ENCODE measurements at places on chromosomes 11 and 22. TPM values are rescaled to one million over a fixed set of nuclear protein-coding genes. Genes with fewer than 3 reads are reported as not detected.

Gene TBX10
- total RNA-seq: not detected

- peaks cover 10% of the 10 kb centered on the region for H3K4me1 ChIP-seq
- H3K4me3 ChIP-seq: no peak overlapping the region
- no peak for DNase-seq
- no peak overlapping the region for H3K27ac ChIP-seq
- H3K27me3 ChIP-seq: peaks cover 9% of the 10 kb centered on the region
These were observed 4.9 kb downstream of the RAB3IL1 start for GRCh38 chr11:61912530-61912898.

DNA sequence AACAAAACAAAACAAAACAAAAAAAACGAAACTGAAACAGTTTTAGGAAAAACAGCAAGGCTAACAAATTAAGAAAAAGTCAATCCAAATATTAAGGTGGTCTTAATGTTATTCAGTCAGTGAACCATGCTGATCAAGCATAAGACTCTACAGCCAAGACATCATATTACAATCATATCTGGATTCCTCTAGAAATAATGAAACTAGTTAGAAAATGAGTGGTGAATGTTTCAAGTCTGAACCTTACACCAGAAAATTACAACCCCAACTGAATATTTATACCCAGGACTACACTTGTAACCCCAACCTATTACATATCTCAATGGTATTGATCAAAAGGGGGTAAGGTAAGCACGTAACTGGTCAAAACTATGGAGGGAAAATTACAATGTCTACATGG is 48.8 kb downstream of the ACAT1 start:
- no peak overlapping the region for H3K27ac ChIP-seq
- no peaks in the 10 kb centered on the region for H3K4me1 ChIP-seq
- H3K4me3 ChIP-seq: no peak overlapping the region

Gene OR4D5
- total RNA-seq: not detected

Gene MPZL3
- total RNA-seq: 5.7 TPM

- H3K27ac ChIP-seq: no peak overlapping the region
- no peaks in the 10 kb centered on the region for H3K27me3 ChIP-seq
- no peak overlapping the region for H3K4me3 ChIP-seq
These were observed 54.9 kb downstream of the MTNR1B start for GRCh38 chr11:93024369-93024768.

DNA sequence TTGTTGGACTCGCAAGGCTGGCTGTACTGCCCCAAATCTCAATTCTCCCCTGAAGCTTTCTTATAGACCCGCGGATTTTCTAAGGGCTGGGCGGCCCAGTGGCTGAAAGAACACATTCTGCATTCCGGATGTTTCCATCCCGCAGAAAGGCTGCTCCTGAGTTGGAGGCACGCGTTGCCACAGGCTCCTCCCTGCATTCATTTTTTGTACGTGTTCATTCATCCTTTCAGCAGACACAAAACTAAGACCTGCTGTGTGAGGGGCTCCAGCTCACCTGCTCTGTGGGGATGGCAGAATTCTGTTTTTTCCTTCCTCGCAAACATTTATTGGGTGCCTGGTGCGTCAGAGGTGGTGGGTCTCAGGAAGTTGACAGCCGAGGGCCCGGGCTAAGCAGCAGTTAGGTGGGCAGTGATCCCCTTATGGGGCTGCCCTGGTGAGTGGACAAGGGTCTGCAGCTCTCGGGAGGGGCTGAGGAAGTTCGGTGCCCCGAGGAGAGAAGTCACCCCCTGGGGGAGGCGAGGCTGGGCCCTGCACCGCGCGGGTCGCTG is 23.7 kb downstream of the SHANK3 start:
- no peaks in the 10 kb centered on the region for H3K4me1 ChIP-seq
- H3K4me3 ChIP-seq: peak overlapping the region; percentile 53
- H3K27me3 ChIP-seq: peaks cover 19% of the 10 kb centered on the region

Data from GM23338 (cell line).